Fibroblast of skin of back (primary cell): ENCODE measurements at places on chromosomes 11 and 22.

GRCh38 chr11:100719809-100720221, 32.7 kb downstream of the ARHGAP42 start:
- DNase-seq = peak; percentile 84

GRCh38 chr22:24595228-24595627, 2.4 kb upstream of the LRRC75B start:
- DNase-seq = no peak

DNA sequence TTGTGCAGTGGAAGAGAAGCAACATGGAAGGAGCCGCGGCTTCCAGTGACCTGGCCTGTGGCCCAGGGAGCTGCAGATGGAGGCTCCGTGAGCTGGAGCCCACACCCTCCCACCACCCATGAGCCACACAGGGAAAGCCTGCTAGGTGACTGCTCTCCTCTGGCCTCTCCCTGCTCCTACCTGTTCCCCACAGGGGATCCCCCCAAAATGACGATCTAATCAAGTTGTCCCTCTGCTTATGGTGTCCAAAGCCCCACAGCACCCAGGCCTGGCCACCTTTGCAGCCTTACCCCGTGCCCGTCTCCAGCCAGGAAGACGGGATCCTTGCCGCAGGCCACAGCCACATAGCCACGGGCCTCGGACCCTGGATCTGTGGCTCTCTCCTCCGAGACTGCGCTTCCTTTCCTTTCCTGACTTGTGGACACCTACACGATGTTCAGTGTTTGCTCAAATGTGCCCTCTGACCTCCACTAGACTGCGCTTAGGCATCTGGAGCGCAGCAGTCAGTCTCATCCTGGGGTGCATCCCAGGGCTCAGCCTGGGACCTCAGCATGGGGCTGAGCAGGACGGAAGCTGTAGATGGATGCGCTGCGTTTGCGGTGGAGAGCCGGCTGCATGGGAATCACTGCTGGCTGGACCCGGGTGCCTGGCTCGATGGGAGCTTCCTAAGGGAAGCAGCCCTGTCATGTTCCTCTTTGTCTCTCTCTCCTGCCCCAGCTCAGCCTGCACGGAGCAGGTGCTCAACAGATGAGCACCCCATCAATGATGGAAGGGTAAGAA, 133.3 kb downstream of the ST3GAL4 start:
- DNase-seq = no peak

DNA sequence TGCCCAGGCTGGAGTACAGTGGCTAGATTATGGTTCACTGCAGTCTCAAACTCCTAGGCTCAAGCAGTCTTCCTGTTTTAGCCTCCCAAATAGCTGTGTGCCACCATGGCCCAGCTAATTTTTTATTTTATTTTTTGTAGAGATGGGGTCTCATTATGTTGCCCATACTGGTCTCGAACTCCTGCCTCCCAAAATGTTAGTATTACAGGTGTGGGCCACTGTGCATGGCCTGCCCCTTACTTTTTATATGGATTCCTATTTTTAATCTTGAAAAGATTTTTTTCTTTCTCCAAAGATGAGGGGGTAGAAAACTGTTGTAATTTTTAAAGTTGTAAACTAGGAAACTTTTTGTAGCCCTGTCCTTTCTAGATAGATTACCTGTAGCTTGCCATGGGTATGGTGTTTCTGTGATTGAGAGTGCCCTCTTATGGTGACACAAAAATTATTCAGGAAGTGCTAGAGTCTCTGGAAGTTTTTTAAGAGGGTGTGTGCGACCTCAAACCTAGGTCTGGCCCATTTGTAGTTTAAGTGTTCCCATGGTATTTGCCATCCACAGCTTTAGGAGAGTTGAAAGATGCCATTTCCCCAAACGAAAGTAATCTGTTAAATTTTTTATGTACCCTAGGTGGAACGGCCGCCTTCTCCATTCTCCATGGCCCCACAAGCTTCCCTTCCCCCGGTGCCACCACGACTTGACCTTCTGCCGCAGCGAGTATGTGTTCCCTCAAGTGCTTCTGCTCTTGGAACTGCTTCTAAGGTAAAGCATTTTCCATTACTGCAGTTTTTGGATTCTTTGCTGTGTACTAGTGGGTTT, 32.4 kb downstream of the MCAM start:
- DNase-seq = peak; percentile 47

DNA sequence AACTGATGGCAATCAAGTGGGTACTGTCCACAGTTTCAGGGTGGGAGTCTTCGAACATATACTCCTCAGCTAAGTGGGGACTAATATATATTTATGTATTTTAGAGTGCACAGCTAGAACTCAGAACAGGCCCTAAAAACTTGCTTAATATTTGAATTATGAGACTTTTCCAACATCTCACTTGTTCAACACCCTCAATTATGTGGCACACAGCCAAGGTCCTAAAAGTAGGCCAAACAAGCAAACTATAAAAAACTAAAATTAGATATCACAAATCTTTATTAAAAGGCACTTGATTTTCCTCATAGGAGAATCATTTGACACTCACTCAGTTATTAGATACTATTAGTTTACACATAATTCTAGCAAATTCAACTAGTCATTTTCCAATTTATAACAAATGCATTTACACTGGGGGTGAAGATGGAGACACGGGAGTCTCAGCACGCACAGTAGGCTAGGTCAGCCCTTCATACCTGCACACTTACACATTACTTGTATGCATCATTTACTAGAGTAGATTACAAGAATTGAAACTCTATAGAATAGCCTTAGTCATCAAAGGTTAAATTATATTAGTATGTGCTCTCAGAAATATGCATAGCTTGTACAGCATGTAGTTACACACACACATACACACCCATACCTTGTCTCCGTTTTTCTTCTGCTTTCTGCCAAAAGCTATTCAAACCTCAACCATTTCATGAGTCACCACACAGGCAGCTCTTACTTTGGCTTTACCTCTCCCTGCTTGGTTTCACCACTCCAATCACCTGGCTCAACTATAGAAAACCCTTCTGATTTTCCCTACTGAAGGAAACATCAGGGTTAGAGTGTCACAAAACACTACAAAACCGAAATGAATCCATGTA, 171.5 kb downstream of the SBF2 start:
- peak; percentile 35 for DNase-seq

DNA sequence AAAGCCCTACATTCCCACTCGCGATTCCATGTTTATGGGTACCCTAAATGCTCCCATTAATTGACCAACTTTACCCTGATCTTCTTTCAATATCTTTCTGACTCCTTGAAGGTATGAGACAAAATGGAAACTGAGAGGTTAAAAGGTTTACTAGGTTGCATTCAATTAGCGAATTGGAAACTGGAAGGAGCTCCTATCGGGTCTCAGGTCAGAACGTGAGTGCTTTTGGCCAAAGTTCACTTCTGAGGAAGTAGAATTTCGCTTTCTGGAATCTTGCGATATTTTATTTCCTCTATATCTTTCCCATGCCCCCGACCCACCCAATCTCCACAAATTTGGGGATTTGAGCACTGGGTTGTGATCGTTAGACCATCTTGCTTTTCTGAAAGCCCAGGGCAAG, 2.6 kb downstream of the EHF start:
- DNase-seq = no peak

GRCh38 chr11:133955081-133955891, 1.5 kb downstream of the IGSF9B start:
- no peak for DNase-seq

- DNase-seq = no peak
Observed at GRCh38 chr11:95104856-95105255, 15.2 kb downstream of the ENDOD1 start.

DNA sequence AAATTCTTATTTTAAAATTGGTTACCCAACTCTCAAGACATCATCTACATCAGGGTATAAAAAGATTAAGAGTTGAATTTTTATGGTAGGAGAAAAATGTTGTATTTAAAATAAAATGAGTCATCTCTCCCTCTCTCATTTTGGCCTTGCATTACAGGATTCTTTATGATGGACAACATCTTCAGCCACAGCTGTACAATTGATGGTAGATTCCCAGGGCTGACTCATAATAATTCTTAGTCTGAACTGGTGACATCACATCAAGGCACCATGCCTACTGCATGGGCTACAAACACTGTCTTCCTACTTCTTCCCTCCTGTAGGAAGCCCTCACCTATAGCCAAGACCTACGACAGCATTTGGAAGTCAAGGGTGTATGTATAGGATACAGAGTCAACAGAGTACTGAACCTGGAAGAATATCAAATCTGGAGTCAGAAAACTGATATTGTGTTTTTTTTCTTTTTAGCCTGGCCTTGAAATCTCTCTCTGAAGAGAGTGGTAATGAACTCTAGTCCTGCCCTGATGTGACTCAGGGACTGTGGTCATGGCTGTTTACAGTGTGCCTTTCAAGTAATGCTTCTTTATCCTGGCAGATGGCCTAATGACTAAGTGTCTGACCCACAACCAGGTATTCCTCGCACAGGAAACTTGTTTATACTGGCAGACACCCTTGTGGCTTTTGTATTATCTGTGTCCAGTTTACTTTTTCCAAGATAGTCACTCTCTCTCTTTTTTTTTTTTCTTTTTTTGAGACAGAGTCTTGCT, 32.5 kb downstream of the MRGPRX2 start:
- peak; percentile 18 for DNase-seq

- DNase-seq = peak; percentile 4
Observed at GRCh38 chr11:102685338-102685737, 20.2 kb downstream of the MMP27 start.

DNA sequence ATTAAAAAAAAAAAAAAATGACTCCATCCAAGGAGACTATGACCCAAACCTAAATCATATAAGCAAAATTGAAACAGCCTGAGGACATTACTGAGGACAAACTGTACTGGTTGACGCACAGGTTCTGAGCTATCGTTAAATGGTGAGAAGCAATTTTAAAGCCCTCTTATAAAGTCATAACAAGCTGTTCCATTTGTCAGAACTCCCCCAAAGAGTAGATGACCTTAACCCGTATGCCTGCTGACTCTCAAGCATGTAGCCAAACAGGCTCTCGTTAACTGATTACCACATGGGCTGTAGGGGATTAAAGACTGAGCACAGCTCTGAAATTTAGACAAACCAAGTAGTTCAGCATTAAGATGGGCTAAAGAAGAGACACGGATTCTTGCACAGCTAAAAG, 2.2 kb downstream of the CRYAB start:
- DNase-seq = no peak

GRCh38 chr11:41320238-41320637, 139.2 kb downstream of the LRRC4C start:
- DNase-seq = peak; percentile 39

- peak; percentile 65 for DNase-seq
Observed at GRCh38 chr11:91303749-91304148, 920.9 kb upstream of the FAT3 start.

GRCh38 chr11:44097821-44098220, 2.3 kb downstream of the EXT2 start:
- DNase-seq = no peak

DNA sequence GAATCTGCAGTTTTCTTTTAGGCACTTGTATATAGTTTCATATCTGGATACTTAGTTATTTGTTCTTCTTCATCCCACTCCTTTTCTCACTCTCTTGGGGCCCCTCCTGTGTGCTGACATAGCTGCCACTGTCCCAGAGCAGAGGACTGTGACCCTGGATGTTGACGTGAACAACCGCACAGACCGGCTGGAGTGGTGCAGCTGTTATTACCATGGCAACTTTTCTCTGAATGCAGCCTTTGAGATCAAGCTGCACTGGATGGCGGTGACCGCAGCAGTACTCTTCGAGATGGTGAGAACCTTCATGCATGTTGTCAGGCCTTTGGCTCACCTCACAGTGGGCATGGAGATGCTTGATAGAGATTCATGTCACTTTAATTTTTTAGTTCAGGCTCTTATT, 50.9 kb upstream of the YWHAH start:
- no peak for DNase-seq
